ENCODE measurements at places on chromosomes 2 and 18.

- DNase-seq = no peak
Observed at GRCh38 chr2:218046238-218046637, 22.8 kb upstream of the RUFY4 start.

DNA sequence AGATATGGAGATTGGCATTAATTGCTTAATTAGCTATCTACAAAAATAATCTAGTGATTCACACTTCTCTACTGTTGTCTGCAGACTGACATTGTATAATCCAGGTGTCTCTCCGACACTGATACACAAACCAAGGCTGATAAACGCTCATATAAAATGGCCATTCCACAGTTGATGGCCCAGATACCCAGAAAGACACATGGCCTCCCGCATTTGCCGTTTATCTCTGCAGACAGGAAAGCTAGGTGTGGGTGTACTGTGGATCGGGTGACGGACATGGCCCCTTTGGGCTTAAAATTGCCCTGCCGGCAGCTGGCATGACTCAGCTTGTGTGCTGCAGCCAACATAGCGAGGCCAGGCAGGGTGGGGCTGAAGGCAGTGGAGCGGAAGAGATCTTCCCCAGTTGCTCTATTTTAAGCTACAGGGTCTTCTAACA, 18.5 kb downstream of the PMAIP1 start:
- peak; percentile 50 for DNase-seq

GRCh38 chr2:122856696-122857095, 1101.2 kb downstream of the TSN start:
- DNase-seq = no peak

DNA sequence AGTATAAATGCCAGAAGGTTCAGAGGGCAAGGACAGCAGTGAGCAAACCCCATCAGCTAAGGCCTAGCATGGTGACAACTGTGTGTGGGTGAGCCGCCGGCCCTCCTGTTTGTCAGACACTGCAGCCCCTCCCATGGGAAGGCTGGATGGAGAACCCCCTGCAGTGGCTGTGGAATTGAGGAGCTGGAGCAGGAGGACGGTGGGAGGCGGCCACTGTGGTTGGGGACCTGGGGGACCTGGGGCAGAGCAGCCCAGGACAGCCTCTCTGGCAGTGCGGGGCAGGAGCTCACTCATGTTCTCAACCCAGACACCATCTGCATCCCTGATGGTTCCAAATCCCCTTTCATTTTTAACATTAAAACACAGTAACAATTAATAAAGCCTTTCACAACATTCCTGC, 68.8 kb downstream of the TSHZ1 start:
- DNase-seq = no peak

DNA sequence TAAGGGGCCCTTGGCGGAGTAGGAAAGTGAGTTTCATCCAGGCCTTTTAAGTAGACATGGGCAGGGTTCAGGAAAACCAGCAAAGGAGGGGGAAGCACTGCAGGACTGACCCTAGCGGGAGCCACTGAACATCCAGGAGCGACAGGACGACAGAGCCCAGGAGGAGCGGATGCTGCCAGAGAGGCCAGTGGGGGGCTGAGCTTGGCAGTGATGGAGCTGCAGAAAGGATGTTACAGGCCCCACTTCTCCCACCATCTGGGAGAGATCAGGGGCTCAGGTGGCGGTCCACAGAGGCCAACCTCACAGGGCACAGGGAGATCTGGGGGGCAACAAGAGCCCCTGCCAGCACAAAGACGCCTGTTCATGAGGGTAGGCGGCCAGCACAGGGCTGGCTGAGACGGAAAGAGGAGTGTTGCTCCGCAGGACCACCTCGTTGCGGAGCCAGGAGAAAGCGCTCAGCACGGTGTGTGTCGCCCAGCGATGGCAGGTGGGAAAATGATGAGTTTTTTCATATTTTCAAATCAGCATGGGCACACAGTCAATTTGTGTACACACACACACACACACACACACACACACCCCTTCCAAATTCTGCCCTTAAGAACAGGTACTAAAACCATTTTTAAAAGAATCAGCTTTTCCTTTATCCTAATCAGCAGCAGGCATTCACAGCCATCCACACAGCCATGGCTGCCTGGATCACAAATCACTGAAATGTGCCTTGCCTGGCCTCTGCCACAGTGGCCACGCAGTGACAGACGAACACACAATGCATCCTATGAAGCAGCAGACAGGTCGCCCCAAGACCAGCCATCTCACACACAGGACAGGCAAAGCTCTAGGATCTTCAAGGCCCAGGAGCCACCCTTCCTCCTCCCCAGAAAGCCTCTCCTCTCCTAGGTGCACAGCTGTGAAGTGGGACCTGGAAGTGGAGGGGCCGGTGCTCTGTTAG, 63.2 kb downstream of the NDUFA10 start:
- no peak for DNase-seq

- DNase-seq = peak; percentile 85
Observed at GRCh38 chr2:148796735-148797512, 78.1 kb upstream of the KIF5C start.

- DNase-seq = no peak
Observed at GRCh38 chr2:209613649-209614305, 157.9 kb upstream of the UNC80 start.

- no peak for DNase-seq
Observed at GRCh38 chr2:166518634-166519390, 24.8 kb upstream of the SCN7A start.

DNA sequence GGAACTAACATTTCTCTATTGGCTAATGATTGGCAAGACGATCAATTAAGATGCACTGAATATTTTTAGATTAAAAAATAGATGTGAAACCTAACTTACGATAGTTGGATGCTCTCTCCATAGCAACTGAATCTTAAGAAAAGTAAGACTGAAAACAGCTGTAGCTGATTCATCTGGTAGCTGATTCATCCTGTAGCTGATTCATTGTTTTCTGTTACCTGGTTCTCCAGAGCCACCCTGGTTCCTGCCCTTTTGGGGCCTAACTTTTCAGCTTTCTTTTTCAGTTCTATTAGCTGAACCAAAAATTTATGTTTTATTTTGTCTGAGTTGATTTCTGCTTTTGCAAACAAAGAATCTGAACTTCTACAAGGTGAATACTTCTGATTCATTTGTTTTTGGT, 22.7 kb upstream of the SPR start:
- DNase-seq = no peak

- no peak for DNase-seq
Observed at GRCh38 chr18:68874361-68874760, 76.5 kb downstream of the CCDC102B start.

- DNase-seq = no peak
Observed at GRCh38 chr2:135056790-135057189, 4.7 kb downstream of the RAB3GAP1 start.

DNA sequence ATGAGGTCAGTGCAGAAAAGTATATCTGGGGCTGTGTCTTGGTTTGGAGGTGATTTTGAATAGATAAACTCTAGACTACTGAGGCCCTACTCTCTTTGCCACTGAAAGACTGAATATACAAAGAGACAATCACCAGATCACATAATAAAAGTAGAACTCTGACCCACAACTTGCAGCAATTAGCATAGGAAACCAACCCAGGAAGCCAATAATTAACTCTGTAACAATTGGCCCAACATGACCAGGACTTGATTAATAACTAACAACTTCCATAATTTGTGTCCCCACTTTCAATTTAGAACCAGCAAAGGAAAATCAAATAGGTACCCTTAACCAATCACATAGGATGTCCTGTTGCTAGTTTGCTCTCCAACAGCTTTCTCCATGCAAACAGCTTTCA, 1104.9 kb upstream of the CELF4 start:
- no peak for DNase-seq

GRCh38 chr2:201854841-201855240, 48.5 kb downstream of the CDK15 start:
- no peak for DNase-seq

- DNase-seq = no peak
Observed at GRCh38 chr2:112625474-112626114, 20.1 kb upstream of the SLC20A1 start.

DNA sequence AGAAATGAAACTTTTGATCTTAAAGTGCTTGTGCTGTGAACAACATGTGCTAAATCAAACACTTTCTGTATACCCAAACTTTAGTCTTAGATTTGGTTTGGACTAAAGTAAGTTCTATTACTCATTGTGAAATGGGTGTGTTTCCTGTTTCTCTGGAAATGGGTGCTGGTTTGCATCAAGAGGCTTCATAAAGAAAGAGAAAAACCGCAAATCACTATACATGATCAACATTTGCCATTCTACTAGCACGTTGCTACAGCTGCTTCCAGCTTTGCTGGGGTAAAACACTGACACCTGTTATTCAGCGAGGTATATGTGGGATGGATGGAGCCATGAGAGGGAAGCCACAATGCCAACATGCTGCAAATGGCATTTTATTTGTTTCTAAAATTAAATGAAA, 547.0 kb upstream of the ACVR2A start:
- no peak for DNase-seq

DNA sequence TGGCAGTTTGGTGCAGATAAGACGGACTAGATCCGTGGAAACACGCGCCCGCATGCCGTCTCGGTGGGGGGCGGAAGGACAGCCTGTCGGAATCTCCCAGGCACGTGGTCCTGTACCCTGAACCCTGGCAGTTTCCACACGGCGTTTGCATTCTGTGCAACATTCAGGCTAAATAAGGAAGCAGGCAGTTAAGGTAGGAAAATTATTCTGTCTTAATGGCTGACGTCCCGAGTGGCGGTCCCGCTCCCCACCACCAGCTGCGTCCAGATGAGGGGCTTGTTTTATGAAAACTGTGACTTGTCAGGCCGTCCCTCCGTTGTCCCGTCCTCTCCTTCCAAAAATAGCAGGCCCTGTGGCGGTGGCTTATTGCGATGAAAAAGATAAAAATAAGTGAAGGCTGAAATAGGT, 120.2 kb downstream of the NFATC1 start:
- no peak for DNase-seq

GRCh38 chr18:55224086-55224625, 264.9 kb upstream of the CCDC68 start:
- no peak for DNase-seq

GRCh38 chr2:207528980-207529329, 807 bp upstream of the CREB1 start:
- DNase-seq = peak; percentile 47

GRCh38 chr2:202378662-202379358, 2.7 kb downstream of the BMPR2 start:
- no peak for DNase-seq

DNA sequence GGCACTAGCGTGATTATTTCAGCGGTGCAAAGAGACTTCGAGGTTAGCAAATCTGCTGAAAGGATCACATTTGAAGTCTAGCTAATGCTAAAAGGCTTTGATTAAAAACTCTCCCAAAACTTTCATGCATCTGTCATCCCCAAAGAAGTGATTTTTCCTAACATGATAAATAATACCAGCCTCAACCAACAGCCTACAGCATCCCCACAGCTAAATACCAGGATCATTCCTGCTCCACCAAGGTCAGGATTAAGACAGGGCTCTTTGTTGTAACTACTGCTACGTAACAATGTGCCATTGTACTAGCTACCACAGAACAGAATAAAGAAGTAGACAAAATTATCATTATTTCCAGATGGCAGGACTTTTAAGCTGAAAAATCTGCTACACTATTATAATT, 1.6 kb downstream of the OR6B3 start:
- DNase-seq = no peak

GRCh38 chr2:64500549-64500948, 23.6 kb upstream of the AFTPH start:
- DNase-seq = no peak

- no peak for DNase-seq
Observed at GRCh38 chr2:189312643-189313042, 128.6 kb upstream of the WDR75 start.

DNA sequence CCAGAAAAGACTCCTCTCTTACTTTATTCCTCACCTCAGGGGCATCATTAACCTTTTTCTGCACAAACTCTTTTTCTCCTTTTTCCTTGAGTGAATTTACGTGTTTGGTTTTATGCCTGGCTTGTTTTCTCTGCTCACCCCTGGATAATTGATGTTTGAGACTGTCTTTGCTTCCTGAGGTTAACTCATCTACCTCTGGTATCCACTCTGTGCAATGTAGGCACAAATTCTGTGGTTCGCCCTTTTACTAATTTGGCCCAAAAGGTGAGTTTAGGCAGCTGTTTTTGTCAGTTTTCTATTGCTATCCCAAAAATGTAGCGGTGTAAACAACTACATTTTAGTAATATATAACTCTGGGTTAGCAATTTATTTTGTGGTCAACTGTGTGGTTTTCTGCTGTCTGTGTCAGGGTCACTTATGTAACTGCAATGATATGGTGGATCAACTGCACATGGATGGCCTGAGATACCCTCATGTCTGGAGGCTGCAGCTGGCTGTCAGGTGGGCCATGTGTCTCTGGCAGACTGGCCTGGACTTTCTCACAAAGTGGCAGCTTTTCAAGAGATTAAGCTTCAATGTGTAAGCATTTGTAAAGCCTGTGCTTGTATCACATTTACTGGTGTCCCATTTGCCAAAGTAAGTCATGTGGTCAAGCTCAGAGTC, 329.7 kb downstream of the FSIP2 start:
- DNase-seq = peak; percentile 60

DNA sequence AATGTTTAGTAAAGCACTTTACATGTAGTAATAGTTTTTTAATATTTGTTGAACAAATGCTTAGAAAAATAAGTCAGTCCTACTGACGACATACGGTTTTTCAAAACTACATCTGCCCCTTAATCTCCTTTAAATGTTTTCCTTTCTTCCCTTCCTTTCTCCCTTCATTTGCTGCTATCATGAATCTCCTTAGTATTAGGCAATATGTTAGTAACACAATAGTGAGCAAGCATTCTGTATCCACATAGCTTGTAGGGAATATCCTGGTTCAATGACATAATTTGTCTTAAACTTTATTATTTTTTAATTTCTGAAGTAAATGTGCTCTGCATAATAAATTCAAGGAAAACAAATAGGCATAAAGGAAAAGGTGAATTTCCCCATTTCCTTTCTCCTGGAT, 79.1 kb downstream of the ACSL3 start:
- no peak for DNase-seq

DNA sequence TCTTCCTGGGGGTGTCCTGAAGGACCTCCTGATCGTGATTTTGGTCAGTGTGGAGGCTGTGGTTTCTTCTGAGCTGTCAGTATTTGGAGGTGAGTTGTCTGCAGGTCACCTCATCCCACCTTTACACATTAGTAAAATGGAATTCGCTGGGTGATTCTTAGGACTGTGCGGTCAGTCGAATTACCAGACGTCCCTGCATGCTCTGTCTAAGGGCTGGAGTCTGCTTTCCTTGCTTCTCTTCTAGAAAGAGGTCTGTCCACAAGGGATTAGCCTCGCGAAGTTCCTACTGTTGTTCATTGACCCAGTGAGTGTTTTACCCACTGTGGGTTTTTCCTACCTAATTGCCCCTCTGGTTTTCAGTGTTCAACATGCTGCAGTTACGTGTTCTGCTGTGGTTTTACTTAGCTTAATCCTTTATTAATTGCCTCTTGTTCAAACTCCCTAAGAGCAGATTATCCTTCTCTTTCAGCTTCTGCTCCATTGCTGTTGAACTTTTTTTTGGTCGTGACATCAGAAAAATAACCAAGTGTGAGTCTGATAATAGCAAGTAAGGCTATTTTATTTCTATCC, 183.4 kb downstream of the NEDD4L start:
- peak; percentile 91 for DNase-seq

GRCh38 chr2:68193144-68193543, 35.5 kb downstream of the PNO1 start:
- DNase-seq = no peak

- DNase-seq = no peak
Observed at GRCh38 chr2:31227711-31228125, 6.2 kb upstream of the EHD3 start.
